ENCODE measurements at places on chromosomes 13 and 19.

DNA sequence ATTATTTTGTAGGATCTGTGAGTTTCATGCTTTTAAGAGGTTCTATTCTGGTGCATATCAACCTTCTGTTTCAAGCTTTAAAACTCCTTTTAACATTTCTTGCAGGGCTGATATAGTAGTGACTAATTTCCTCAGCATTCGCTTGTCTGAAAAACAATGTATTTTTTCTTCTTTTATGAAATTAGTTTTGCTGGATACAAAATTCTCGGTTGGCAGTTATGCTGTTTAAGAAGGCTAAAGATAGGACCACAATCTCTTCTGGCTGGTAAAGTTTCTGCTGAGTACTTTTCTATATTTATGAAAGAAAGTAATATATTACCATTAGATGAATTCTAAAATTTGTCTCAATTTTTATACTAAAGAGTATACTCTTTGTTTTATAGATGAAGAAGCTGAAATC, 487.8 kb upstream of the SPRY2 start:
- DNase-seq = no peak

- no peak for DNase-seq
These were observed 1597.7 kb upstream of the PRR20A start for GRCh38 chr13:55543053-55543452.

GRCh38 chr13:84686458-84686857, 804.2 kb upstream of the SLITRK1 start:
- no peak for DNase-seq

- no peak for DNase-seq
These were observed 5.6 kb downstream of the TEX29 start for GRCh38 chr13:111325941-111326620.

GRCh38 chr19:16585808-16586476, 13.7 kb upstream of the SLC35E1 start:
- DNase-seq = peak; percentile 55

GRCh38 chr13:81686877-81687276, 1346.0 kb upstream of the SPRY2 start:
- DNase-seq = no peak

GRCh38 chr13:77310161-77310560, 16.7 kb downstream of the MYCBP2 start:
- DNase-seq = no peak

DNA sequence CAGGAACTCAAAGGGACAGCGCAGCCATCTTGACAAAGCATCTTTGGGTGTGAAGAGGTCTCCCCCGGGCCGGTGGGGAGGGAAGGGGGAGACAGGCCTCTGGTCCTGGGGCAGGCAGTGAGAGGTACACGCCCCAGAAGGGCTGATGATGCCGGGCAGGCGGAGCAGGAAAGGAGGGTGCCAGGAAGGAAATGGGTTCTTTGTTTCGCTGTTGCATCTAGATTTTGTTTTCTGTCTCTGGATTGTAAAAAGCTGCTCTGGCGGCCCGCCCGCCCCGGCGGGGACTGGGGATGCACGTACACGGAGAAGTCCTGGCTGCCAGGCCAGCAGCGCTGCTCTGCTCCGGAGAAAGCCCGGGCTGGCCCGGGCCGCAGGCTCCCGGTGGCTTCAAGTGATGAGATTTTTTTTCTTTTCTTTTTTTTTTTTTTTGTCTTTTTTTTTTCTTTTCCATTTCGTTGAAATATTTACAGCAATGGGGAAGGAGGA, 13.2 kb upstream of the ASF1B start:
- DNase-seq = peak; percentile 73

- no peak for DNase-seq
These were observed 305.1 kb upstream of the SLC10A2 start for GRCh38 chr13:103371271-103371670.

GRCh38 chr19:45677351-45678230, 9.6 kb downstream of the GIPR start:
- DNase-seq = peak; percentile 87

- DNase-seq = no peak
These were observed 46.3 kb upstream of the ZNF730 start for GRCh38 chr19:23070353-23071146.

- DNase-seq = peak; percentile 48
These were observed 31.7 kb downstream of the IER2 start for GRCh38 chr19:13181747-13182388.

- no peak for DNase-seq
These were observed 19.5 kb downstream of the FAM124A start for GRCh38 chr13:51241720-51242119.

DNA sequence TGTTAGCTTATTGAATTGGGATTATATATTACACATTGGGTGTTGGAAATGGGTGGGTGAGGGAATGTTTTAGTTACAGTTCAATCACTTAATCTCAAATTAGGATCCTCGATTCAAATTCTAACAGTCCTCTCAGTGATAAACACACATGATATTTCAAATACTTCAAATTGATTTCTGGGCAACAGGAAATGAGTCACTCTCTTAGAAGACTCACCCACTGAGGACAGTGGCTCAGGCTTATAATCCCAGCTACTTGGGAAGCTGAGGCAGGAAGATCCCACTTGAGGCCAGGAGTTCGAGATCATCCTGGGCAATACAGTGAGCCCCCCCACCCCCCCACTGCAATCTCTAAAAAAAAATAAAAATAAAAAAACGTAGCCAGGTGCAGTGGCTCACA, 435.3 kb downstream of the KLF12 start:
- DNase-seq = no peak

GRCh38 chr13:52850396-52851136, 2.1 kb upstream of the PCDH8 start:
- DNase-seq = peak; percentile 22

- no peak for DNase-seq
These were observed 230.8 kb downstream of the TSHZ3 start for GRCh38 chr19:31118287-31118955.

DNA sequence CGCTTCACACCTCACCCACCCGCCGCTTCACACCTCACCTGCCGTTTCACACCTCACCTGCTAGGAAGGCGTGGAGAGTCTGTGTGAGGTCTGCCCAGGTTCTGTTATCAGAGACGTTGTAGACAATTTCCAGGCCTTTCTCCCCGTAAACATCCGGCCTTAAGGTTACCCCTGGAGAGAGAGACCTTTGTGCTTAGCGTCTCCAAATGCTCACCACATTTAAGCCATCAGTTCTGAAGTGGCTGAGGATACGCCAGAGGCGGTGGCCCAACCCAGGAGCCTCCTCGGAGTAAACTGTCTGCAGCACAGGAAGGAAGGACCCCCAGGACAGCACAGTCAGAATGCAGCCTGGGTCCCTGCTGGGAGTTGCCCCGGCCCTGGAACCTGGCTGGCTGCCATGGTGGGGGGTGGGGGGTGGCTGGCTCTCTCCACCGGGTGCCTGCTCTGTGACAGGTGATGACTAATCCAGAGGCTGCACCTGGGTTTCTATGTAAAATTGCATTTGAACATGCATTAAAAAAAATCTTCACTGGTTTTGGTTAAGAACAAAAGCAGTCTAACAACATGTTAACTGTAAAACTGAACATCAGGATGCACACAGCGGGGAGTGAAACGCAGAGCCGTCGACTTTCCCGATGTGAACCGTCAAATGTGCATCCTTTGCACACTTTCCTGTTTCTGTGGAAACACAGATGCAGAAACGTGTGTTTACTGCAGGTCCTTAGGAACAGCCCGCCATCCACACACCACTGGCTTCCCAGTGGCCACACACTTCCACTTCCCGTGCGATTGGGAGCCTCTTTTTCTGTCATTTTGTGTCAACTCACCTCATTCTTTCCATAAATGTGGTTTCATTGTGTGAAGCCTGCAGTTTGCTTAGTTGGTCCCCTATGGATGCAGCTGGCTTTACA, 4.5 kb downstream of the ATP4B start:
- DNase-seq = peak; percentile 16

GRCh38 chr19:2976609-2977000, 759 bp upstream of the TLE6 start:
- no peak for DNase-seq

GRCh38 chr19:35138305-35138892, at the start of gene FXYD1:
TSS of gene FXYD1 (plus strand) at chr19:35138824. CDS start at chr19:35140080, 1,256 bp downstream.
- no peak for DNase-seq

DNA sequence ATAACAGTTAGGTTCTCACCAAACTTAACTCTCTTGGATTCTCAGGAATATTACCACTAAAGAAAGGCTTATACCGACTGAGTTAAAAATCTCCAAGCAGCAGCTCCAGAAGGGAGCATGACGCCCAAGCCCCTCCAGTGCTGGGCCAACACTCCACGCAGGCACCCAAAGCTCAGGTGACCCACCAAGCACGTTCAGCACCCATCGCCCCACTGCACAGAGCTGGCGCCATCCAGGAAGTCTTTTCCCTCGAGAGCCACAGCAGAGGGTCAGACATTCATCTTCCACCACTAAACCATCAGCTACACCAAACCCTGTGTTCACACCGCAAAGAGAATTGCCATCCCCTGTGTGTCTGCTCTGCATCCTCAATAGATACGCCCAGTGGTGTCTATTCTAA, 65.7 kb downstream of the SOX1 start:
- DNase-seq = no peak
